ENCODE measurements at places on chromosomes 13 and 19. TPM values are rescaled to one million over a fixed set of nuclear protein-coding genes. Genes with fewer than 3 reads are reported as not detected.

GRCh38 chr19:2327773-2328400, 499 bp downstream of the LSM7 start:
- peak; percentile 34 for DNase-seq

DNA sequence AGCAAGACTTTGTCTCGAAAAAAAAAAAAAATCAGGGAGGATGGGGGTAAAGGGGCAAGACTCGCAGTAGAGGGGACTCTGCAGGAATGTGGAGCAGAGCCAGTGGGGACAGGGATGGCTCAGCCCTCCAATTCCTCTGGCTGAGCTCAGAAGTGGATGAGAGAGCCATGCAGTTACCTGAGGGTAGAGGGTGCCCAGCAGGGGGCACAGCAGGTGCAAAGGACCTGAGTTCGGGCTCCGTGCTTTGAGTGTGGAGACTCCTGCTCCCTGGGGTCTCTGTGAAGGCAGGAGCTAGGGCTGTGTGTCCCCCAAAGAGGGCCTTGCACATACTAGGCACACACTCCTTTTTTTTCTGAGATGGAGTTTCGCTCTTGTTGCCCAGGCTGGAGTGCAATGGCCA, 7.7 kb downstream of the DOCK6 start:
- DNase-seq, result no peak

DNA sequence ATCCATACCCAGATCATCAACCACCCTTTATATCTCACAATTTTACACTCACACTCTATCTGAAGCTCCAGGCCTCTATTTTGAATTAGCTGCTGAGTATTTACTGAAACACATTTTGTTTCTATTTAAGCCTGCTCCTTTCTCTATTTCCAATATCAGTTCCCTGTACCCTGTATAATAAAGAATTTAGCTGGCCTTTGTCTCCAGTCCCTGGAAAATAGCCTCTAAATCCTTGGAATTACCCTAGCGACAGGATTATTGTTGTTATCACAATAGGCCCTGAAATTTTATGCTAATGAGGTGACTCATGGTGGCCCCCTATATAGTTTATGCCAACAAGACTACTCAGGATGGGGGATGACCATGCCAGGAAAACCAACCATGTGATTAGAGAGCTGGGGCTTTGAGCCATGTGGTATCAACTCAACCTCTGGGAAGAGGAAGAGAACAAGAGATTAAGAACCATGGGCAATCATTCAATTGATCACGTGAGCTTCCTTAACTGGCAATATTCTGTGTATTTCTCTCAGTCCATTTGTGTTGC, 72.7 kb downstream of the KATNAL1 start:
- DNase-seq, result no peak

- no peak for DNase-seq
These were observed 2.4 kb downstream of the PPP1R13L start for GRCh38 chr19:45402298-45403061.

DNA sequence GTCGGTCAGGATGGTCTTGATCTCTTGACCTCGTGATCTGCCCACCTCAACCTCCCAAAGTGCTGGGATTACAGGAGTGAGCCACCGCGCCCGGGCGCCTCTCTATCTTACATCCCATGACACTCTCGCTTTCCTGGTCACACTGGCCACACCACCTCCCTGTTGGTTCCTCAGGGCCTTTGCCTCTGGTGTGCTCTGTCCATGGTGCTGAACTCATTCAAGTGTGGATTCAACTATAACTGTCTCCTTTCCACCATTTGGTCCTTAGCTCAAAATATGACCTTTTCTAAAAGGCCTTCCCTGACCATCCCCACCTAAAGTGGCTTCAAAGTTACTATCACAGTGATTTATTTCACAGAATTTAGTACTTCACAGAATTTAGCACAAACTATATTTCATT, 3.7 kb upstream of the SMIM17 start:
- DNase-seq, result no peak

GRCh38 chr13:46983881-46984280, 87.0 kb upstream of the HTR2A start:
- no peak for DNase-seq

GRCh38 chr19:18607226-18608101, 865 bp upstream of the CRLF1 start:
- no peak for DNase-seq

- DNase-seq, result no peak
These were observed 423.7 kb upstream of the TSHZ3 start for GRCh38 chr19:31772915-31773314.

GRCh38 chr13:89181041-89181440, 1509.9 kb downstream of the SLITRK5 start:
- DNase-seq, result no peak

- no peak for DNase-seq
These were observed 2.3 kb upstream of the KBTBD7 start for GRCh38 chr13:41196620-41197019.

DNA sequence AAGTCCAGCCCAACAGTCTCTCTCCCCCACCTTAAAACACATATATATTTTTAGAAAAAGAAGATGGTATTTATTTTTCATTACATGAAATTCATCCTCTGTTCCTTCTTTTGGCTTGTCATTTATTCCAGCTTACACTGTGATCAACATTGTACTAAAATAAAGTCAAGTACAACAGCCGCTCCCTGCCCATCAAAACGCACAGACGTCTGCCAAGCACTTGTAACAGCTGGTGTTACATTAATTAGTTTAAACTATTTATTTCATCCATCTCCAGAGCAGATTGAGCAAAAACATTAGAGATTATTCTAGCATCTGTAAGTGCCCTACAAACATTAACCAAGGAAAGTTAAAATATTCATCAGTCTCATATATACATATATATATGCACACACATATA, 350.5 kb downstream of the DACH1 start:
- no peak for DNase-seq

- peak; percentile 54 for DNase-seq
These were observed 124.4 kb upstream of the SPATA13 start for GRCh38 chr13:24036115-24036514.

- DNase-seq, result no peak
These were observed 21.2 kb downstream of the PRAM1 start for GRCh38 chr19:8481201-8481600.

- no peak for DNase-seq
These were observed 660 bp upstream of the MVB12A start for GRCh38 chr19:17419154-17419620.

DNA sequence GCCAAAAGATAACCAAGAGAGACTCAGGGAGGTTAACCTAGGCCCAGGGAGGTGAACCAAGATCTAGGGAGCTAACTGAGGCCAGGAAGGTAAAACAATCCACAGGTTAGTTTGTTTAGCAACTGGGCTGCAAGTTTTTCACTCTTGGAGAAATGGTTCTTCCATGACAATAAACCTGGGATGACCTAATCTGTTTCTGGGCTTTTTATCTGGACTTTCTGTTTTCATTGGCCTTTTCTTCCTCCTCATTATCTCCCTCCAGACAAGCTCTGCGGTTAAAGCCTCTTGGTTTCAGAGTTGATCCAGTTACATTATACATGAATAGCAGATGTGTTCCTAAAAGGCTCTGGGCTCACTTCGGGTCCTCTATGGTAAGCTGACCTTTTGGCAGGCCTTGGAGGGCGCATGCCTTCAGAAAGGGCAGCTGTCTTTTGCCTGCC, 44.2 kb downstream of the PCDH8 start:
- no peak for DNase-seq

GRCh38 chr13:111177081-111177711, 62.1 kb downstream of the ARHGEF7 start:
- DNase-seq, result no peak

GRCh38 chr19:13902993-13903555, 2.8 kb downstream of the BRME1 start:
- DNase-seq, result no peak

DNA sequence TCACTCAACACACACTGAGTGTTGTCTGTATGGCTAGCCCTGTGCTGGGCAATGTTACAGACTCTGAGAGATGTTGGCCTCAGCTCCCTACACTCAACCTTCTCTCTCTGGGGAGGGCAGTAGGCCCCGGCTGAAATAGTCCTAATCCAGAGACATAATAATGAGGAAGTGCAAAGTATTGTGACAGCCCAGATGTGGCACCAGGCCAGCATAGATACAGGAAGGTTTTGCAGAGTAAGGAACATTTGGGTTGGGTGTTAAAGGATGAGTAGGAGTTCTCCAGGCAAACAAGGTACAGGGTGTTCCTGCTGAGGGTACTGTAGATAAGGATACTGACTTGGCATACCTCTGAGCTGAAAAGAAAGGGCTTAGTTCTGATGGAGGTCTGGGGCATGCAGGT, 2.4 kb downstream of the LIN7B start:
- no peak for DNase-seq

GRCh38 chr13:73179650-73180274, 121.0 kb downstream of the KLF5 start:
- no peak for DNase-seq

DNA sequence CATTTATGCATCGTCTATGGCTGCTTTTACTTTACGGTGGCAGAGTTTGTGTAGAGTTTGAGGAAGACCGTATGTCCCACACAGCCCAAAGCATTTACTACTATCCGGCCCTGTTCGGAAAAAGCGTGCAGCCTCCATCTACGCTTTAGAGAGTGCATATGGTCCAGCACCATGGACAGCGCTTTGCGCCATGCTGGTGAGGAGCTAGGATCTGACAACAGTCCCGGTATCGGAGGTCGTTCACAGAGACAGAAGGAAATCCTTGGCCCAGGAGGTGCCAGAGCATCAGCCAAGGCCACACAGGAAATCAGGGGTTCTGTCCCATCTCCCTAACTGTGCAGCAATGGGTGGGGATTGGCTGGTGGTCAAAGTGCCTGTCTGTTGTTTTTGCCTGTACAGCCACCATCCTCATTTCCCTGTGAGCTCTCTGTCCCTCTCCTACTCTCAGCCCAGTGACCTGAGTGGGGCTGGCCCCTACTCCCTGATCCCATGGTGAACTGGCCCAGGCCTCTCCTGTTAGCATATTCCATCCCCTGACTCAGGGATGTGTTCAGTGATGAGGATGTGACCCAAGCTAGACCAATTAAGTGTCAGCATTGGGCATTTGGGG, 16.2 kb upstream of the PRODH2 start:
- DNase-seq, result peak; percentile 19

DNA sequence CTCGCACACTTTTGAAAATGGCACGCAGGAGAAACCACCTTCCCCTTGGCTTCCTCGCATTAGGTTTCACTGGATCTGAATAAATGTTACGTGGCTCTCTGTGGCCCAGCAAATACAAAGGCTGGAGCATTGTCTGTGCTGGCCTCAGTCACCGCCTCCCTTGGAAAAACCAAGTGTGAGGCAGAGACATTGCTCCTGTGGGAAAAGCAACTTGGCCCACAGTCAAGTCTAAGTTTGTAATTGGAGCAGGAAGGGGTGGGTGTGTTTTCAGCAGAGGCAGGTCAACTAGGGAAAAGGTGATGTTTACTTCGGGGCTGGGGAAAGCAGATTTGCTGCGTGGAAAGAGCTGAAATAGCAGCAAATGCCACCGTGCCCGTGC, 101.6 kb downstream of the IRS2 start:
- peak; percentile 23 for DNase-seq

GRCh38 chr13:114110091-114110829, 22.2 kb downstream of the RASA3 start:
- peak; percentile 14 for DNase-seq

DNA sequence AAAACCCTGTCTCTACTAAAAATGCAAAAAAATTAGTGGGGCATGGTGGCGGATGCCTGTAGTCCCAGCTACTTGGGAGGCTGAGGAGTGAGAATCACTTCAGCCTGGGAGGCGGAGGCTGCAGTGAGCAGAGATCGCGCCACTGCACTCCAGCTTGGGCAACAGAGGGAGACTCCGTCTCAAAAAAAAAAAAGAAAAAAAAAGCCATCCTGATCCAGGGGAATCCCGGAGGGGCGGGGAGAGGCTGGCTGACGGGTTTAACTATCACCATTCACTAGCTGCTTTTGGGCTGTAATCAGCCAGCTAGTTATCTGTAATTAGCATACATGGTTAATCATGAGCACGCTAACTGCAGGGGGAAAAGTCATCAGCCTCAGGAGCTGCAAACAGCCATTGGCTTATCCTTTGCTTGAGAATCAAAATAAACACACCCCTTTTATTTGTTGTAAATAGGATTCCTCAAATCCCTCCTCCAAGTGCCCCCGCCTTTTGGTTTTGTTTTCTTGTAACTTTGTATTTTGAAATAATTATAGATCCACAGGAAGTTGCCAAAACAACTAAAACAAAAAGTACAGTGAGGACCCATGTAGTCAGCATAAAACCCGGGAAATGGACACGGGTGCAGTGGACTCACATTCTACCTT, 9.6 kb downstream of the FSD1 start:
- DNase-seq, result no peak

- no peak for DNase-seq
These were observed 263.0 kb downstream of the KLF12 start for GRCh38 chr13:73870970-73871935.

- peak; percentile 4 for DNase-seq
These were observed 266.2 kb downstream of the MAB21L1 start for GRCh38 chr13:35210261-35210660.

GRCh38 chr13:42259515-42259914, 12.4 kb upstream of the AKAP11 start:
- no peak for DNase-seq

GRCh38 chr19:3024509-3024869, 4.6 kb downstream of the TLE2 start:
- DNase-seq, result no peak

DNA sequence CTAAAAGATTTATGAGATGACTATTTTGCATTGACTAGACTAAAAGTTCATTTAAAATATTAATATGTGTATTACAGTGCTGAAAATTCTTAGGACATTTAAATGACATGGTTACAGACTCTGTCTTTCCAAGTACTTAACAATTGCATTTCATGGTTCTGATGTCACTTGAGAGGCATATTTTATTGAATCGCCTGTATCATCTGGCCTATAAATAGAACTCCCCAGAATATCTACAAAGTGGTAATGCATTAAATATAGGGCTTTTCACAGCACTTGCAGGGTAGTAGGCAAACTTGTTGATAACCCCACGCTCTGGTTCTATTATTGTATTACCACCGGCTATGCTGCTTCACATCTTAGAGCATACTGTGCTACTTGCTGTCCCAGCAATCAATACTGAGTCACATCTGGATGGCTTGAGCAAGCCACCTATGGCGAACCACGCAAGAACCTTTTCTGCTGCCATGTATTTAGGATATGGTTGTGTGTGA, 400.6 kb downstream of the HS6ST3 start:
- no peak for DNase-seq

GRCh38 chr13:75803164-75803611, 167.1 kb downstream of the LMO7 start:
- DNase-seq, result no peak

Gene DAND5
- not detected for total RNA-seq

Gene HSD17B14
- 3.4 TPM for total RNA-seq

Gene TMEM190
- total RNA-seq, result not detected

Gene CRX
- not detected for total RNA-seq

Gene ZNF793
- 7.7 TPM for total RNA-seq

Gene ANKRD24
- total RNA-seq, result 0.79 TPM

Gene PSG2
- not detected for total RNA-seq

Gene PSENEN
- 10.1 TPM for total RNA-seq

Measured in skin of body (tissue), 3 donors.